Naive thymus-derived CD8-positive, alpha-beta T cell (primary cell): ENCODE measurements at places on chromosomes 6 and 20.

- H3K4me3 ChIP-seq, result no peak overlapping the region
- no peaks in the 10 kb centered on the region for H3K27me3 ChIP-seq
- no peak overlapping the region for H3K27ac ChIP-seq
- H3K36me3 ChIP-seq, result peaks cover 21% of the 10 kb centered on the region
Observed at GRCh38 chr6:20955131-20955530, 420.9 kb downstream of the CDKAL1 start.

DNA sequence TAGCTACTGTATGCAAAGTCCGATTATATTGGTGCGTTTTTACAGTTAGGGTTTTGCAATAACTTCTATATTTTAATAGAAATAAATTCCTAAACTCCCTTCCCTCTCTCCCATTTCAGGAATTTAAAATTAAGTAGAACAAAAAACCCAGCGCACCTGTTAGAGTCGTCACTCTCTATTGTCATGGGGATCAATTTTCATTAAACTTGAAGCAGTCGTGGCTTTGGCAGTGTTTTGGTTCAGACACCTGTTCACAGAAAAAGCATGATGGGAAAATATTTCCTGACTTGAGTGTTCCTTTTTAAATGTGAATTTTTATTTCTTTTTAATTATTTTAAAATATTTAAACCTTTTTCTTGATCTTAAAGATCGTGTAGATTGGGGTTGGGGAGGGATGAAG is 13.7 kb upstream of the PLCG1 start:
- H3K4me1 ChIP-seq, result peaks cover 11% of the 10 kb centered on the region
- H3K27ac ChIP-seq, result no peak overlapping the region
- no peaks in the 10 kb centered on the region for H3K27me3 ChIP-seq
- no peaks in the 10 kb centered on the region for H3K36me3 ChIP-seq

GRCh38 chr6:36115412-36115811 is 14.9 kb upstream of the MAPK13 start:
- no peaks in the 10 kb centered on the region for H3K27me3 ChIP-seq
- H3K36me3 ChIP-seq, result peaks cover 10% of the 10 kb centered on the region
- H3K4me1 ChIP-seq, result peaks cover 71% of the 10 kb centered on the region
- H3K27ac ChIP-seq, result peak overlapping the region; percentile 98
- no peak for DNase-seq

- no peak for DNase-seq
- H3K36me3 ChIP-seq, result peaks cover 13% of the 10 kb centered on the region
- H3K27ac ChIP-seq, result no peak overlapping the region
- no peaks in the 10 kb centered on the region for H3K4me1 ChIP-seq
Observed at GRCh38 chr20:43804781-43805180, 78.0 kb upstream of the GTSF1L start.

DNA sequence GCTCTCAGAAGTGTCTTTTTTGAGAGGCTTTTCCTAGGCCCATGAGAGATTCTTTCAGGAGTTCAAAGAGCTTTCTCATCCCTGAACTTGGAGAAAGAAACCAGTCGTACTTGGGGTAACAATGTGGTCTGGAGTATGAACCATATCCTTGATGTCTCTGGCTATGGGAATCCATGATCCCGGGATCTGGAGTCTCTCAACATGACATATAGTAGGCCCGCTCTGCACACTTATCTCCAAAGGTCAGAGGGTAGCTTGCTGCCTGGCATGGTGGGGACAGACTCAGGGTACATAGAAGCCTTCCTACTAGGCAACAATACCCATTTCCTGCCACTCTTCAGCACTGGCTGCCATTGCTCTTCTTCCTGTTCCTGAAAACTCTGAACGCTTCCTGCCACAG is 42.2 kb upstream of the NFATC2 start:
- no peaks in the 10 kb centered on the region for H3K27me3 ChIP-seq
- H3K36me3 ChIP-seq, result no peaks in the 10 kb centered on the region
- no peak for DNase-seq
- no peak overlapping the region for H3K4me3 ChIP-seq
- peak overlapping the region; percentile 81 for H3K27ac ChIP-seq

DNA sequence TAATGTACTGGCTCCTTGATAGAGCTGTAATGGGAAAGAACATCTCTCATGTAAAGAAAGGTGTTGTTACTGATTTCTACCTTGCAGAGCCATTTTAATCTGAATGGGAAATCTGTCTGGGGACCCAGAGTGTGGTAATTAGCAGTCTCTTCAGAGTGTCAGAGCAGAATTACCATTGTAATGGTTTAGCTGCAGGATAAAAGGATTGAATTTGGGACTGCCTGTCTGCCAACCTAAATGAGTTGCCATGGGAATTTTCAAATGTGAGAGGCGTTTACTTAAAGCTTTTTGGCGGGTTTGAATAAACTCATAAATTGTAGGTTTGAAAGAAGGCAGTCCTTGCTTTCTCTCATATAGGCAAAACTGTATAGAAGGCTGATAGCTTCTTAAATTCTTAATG is 128.8 kb downstream of the QKI start:
- no peak overlapping the region for H3K27ac ChIP-seq
- H3K36me3 ChIP-seq, result no peaks in the 10 kb centered on the region

GRCh38 chr20:10603971-10604864 is 69.6 kb downstream of the JAG1 start:
- H3K4me1 ChIP-seq, result no peaks in the 10 kb centered on the region
- no peaks in the 10 kb centered on the region for H3K27me3 ChIP-seq
- H3K36me3 ChIP-seq, result peaks cover 68% of the 10 kb centered on the region
- H3K27ac ChIP-seq, result no peak overlapping the region
- H3K4me3 ChIP-seq, result no peak overlapping the region

DNA sequence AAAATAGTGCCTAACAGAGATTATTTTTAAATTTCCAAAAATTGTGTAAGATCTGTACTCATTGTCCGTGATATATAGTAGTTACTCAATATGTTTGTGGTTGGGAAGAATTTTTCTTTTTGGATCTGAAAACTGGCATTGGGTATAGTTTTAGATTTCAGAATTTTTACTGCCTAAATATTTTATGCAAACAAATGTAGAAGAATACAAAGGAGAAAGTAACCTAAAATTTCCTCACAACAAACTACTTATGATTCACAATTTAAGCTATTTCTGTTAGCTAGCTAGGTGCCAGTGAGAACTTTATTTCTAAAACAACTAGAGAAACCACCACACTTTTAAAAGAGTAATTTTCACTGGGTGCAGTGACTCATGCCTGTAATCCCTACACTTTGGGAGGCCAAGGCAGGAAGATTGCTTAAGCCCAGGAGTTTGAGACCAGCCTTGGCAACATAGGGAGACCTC is 38.8 kb downstream of the SESN1 start:
- H3K27me3 ChIP-seq, result no peaks in the 10 kb centered on the region
- H3K4me3 ChIP-seq, result no peak overlapping the region
- no peaks in the 10 kb centered on the region for H3K36me3 ChIP-seq
- H3K4me1 ChIP-seq, result peaks cover 38% of the 10 kb centered on the region

DNA sequence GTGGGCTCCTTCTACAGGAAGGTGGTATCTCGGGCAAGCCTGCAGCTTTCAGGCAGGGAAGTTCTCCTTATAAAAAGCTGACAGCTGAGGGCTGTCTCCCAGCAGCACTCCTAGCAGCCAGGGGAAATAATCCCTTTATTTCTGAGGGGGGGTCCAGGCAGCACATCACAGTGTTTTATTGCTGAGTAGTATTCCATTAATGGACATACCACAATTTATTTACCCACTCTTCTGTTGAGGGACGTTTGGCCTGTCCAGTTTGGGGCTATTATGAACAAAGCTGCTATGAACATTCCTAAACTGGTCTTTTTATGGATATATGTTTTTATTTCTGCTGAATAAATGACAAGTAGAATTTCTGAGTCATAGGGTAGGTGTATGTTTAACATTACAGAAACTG is 20.0 kb upstream of the PHACTR2 start:
- no peak overlapping the region for H3K4me3 ChIP-seq
- H3K27me3 ChIP-seq, result no peaks in the 10 kb centered on the region
- H3K4me1 ChIP-seq, result no peaks in the 10 kb centered on the region
- H3K27ac ChIP-seq, result no peak overlapping the region
- DNase-seq, result no peak
- H3K36me3 ChIP-seq, result peaks cover 17% of the 10 kb centered on the region

DNA sequence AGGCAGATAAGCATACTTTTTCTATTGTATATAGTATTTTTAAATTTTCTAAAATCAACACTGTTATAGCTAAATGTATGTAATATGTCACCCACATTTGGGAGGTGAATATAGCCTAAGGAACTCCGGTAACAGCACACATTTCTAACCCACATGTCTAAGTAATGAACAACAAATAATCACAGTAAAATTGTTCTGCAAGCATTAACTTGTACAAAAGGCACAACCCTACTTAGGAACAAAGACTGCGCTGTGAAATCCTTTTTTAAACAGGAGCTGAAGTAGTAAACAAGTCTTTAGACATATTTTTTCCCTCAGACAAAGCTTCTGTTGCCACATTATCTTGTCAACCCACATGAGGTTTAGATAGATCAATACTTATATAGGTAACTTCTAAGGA is 872.4 kb upstream of the SLC35B3 start:
- H3K36me3 ChIP-seq, result no peaks in the 10 kb centered on the region
- no peak for DNase-seq
- no peaks in the 10 kb centered on the region for H3K4me1 ChIP-seq
- no peak overlapping the region for H3K27ac ChIP-seq

- H3K4me1 ChIP-seq, result peaks cover 34% of the 10 kb centered on the region
- H3K4me3 ChIP-seq, result no peak overlapping the region
- H3K27me3 ChIP-seq, result no peaks in the 10 kb centered on the region
- DNase-seq, result no peak
Observed at GRCh38 chr6:89244241-89244985, 27.3 kb upstream of the GABRR1 start.

GRCh38 chr6:2235777-2236495 is 9.5 kb downstream of the GMDS start:
- DNase-seq, result no peak
- peaks cover 23% of the 10 kb centered on the region for H3K4me1 ChIP-seq
- peaks cover 13% of the 10 kb centered on the region for H3K36me3 ChIP-seq
- no peak overlapping the region for H3K27ac ChIP-seq
- no peak overlapping the region for H3K4me3 ChIP-seq
- H3K27me3 ChIP-seq, result no peaks in the 10 kb centered on the region

GRCh38 chr20:52420805-52421204 is 229.2 kb upstream of the ZFP64 start:
- no peaks in the 10 kb centered on the region for H3K4me1 ChIP-seq
- DNase-seq, result no peak
- no peak overlapping the region for H3K4me3 ChIP-seq
- no peak overlapping the region for H3K27ac ChIP-seq
- H3K27me3 ChIP-seq, result no peaks in the 10 kb centered on the region

GRCh38 chr6:138157986-138158638 is 3.6 kb upstream of the ARFGEF3 start:
- no peak for DNase-seq
- no peak overlapping the region for H3K4me3 ChIP-seq
- H3K4me1 ChIP-seq, result peaks cover 6% of the 10 kb centered on the region
- peaks cover 53% of the 10 kb centered on the region for H3K27me3 ChIP-seq
- H3K36me3 ChIP-seq, result peaks cover 6% of the 10 kb centered on the region
- H3K27ac ChIP-seq, result no peak overlapping the region

DNA sequence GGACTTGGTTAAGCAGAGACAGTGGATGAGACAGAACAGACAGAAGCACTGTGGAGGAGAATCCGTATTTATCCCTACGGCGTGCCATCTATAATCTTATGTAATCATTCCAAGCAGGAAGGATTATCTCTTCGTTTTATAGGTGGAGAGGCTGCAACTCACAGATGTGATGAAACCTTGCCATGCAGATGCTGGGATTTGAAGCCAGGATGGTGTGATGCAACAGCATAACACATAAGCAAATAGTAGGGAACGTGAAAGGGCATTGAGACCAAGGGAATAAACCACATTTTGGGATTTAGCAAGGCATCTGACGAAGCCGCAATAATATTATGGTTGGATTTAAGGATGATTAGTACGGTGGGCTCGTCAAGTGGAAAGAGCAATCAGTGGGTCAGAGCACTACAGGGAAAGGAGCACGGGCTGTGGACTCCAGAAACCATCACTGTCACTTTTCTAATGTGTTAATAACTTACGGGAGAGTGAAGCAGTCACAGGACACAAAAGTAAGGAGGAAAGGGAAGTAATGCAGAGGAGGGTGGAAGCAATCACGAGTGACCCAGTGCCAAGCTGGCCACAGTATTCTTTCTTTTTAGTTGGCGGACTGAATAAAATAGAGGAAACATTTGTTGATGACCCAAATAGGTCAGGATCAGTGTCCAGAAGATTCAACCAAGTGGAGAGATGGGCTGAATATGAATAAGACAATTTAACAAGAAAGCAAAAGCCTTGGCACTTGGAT is 119.6 kb upstream of the EDN1 start:
- H3K36me3 ChIP-seq, result no peaks in the 10 kb centered on the region
- H3K27me3 ChIP-seq, result no peaks in the 10 kb centered on the region
- H3K27ac ChIP-seq, result no peak overlapping the region
- peaks cover 6% of the 10 kb centered on the region for H3K4me1 ChIP-seq
- DNase-seq, result no peak
- H3K4me3 ChIP-seq, result no peak overlapping the region

- H3K36me3 ChIP-seq, result peaks cover 91% of the 10 kb centered on the region
- H3K4me1 ChIP-seq, result no peaks in the 10 kb centered on the region
- H3K27me3 ChIP-seq, result no peaks in the 10 kb centered on the region
- no peak overlapping the region for H3K4me3 ChIP-seq
Observed at GRCh38 chr6:152218887-152219286, 411.4 kb downstream of the ESR1 start.

DNA sequence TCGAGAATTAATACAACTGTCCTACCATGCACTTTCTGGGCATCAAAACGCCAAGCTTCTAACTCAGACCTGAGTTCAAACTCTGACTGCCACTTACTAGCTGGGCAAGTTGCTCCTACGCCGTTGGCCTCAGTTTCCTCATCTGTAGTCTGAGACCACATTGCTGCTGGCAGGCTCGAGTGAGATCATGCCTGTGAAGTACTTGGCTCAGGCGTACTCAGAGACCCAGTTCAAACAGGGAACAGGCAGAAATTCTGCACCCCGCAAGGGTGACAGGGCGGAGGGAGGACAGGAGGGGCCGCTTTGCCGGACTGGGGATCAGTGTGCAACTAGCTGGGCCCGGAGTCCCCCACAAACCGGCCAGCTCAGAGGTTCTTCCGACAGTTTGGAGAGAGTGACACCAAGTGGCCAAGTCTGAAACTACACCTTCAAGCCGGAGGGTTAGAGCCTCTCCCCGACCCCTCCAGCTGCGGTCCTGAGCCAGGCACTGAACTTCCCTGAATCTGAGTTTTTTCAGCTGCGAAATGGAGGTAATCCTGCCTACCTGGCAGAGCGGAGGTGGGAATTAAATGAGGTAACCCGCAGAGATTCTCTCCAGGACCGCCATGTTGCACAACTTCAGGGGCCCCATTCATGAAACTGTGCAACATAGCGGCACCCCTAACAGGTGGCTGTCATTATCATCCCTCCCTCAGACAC is 46.0 kb upstream of the PTPN1 start:
- no peak overlapping the region for H3K27ac ChIP-seq
- H3K4me3 ChIP-seq, result no peak overlapping the region
- H3K36me3 ChIP-seq, result no peaks in the 10 kb centered on the region
- DNase-seq, result peak; percentile 44

- no peak for DNase-seq
- peaks cover 23% of the 10 kb centered on the region for H3K27me3 ChIP-seq
- no peak overlapping the region for H3K4me3 ChIP-seq
- no peaks in the 10 kb centered on the region for H3K36me3 ChIP-seq
- H3K27ac ChIP-seq, result no peak overlapping the region
Observed at GRCh38 chr6:90714319-90714718, 127.4 kb upstream of the MAP3K7 start.
